ENCODE measurements at places on chromosomes 6 and 20.

- no peak for DNase-seq
Measured at GRCh38 chr6:168060521-168060931, 18.5 kb downstream of the FRMD1 start.

GRCh38 chr6:152863618-152864326 lies 113.2 kb downstream of the VIP start:
- peak; percentile 43 for DNase-seq

- no peak for DNase-seq
Measured at GRCh38 chr6:494394-494793, 102.8 kb downstream of the IRF4 start.

DNA sequence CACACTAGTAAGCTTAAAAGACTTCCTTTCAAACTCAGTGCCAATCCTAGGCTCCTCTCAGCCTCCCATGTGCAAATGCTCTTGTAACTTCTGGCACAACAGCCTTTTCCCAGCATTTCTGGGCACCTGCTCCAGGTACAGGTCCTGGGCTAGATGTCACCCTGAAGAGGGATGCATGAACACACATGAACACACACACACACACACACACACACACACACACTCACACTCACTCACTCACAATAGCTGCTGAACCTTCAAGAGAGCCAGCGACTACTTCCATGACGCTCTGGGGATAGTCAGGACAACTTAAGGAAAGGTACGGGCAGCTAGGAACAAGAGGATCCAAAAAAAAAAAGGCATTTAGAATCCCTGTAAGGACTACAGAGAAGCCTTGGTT lies 122.8 kb downstream of the INSM1 start:
- no peak for DNase-seq

GRCh38 chr20:63473555-63474449 lies 1.3 kb upstream of the KCNQ2 start:
- DNase-seq: no peak

DNA sequence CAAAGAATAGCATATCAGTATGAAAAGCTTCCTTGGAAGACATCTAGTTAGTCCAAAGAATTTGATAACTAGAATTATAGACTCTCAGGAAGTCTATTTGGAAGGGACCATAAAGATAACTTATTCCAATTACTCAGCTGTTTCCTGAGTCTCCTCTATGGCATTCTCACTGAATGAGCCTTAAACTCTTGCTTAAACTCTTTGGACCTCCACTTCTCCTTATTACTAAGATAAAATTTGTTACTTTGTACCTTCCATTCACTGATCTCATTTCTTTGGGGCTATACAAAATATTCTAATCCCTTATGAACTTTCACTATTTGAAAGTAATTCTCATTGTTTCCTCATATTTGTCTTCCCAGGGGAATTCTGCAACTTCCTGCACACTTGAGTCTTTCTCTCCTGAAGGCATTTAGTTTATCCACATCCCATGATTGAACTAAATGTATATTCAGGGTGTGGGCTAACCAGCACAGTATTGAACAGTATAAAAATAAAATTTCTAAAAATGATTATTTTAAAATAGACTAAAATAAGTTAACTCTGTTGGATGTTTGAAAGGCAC lies 67.1 kb upstream of the NOTCH4 start:
- no peak for DNase-seq

DNA sequence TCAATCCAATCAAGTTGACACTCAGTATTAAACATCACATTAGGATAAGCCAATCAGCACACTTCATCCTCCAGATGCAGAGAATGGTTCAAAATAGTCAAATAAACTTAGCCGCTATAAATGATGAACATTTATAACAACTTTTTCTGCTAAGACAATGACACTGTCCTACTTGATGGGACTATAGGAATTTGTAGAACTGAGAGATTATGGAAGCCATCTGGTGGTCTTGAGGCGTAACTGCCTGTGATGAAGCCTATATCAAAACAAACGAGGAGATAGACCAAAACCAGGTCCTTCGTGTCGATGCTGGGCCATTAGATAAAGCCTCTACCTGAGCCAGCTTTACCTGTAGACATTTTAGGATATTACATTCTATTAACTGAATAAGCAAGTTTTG lies 631.1 kb downstream of the COL12A1 start:
- no peak for DNase-seq

- no peak for DNase-seq
Measured at GRCh38 chr20:51208162-51208561, 185.3 kb upstream of the KCNG1 start.

- no peak for DNase-seq
Measured at GRCh38 chr6:14792118-14792955, 453.5 kb upstream of the JARID2 start.

DNA sequence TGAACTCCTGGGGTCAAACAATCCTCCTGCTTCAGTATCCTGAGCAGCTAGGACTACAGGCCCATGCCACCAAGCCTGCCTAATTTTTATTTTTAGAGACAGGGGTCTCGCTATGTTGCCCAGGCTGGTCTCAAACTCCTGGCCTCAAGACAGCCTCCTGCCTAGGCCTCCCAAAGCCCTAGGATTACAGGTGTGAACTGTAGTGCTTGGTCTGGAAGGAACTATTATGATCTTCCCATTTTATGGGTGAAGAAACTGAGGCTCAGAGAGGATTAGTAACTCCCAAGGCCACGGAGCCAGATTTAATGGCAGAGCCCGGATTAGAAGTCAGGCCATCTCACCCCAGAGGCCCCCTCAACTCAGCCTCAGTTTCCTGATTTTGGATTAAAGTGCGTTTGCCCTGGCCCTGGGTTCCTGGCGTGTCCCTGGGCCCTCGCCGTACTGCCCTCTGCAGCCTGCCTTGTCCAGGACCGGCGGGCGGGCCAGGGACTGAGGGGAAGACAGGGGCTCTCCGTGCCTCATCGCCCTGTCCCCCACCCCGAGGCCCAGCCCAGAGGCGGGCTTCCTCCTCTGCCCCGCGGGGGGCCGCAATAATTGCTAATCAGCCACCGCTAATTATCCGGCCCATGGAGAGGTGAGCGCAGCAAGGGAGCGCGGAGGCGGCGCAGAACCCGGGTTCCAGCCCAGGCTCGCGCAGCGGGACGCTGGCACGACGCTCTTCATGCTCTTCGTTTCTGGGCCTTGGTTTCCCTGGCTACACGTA lies 34.9 kb downstream of the CD40 start:
- DNase-seq: no peak

GRCh38 chr20:34968042-34968775 lies 12.5 kb downstream of the MYH7B start:
- DNase-seq: no peak

GRCh38 chr6:43489277-43490072 lies 12.1 kb downstream of the TJAP1 start:
- no peak for DNase-seq

- no peak for DNase-seq
Measured at GRCh38 chr20:53699906-53700305, 106.3 kb upstream of the ZNF217 start.

DNA sequence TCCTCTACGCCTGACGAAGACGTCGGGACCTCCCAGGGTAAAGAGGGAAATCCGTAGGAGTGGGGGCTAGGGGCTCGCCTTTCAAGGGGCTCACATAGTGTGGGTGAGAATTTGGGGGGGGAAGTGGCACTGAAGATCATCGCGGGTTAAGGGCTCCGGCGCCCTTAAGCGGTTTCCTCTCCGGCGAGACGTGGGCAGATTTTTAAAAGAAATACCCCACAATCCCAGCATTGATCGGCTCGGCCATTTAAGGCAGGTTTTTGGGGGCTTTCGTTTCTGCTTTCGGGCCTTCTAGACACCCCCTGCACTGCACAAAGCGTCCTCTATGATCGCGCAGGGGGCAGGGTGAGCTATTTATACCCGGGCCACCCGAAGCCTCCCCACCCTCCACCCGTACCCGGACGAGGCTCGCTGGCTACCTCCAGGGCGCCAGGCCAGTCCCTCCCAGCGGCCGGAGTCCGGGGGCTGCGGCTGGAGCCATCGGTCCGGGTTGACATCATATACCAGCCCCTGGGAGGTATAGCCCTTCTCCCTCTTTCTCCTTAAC lies 1.2 kb downstream of the NKX2-2 start:
- no peak for DNase-seq

GRCh38 chr6:139165324-139165723 lies 30.4 kb downstream of the HECA start:
- DNase-seq: no peak

DNA sequence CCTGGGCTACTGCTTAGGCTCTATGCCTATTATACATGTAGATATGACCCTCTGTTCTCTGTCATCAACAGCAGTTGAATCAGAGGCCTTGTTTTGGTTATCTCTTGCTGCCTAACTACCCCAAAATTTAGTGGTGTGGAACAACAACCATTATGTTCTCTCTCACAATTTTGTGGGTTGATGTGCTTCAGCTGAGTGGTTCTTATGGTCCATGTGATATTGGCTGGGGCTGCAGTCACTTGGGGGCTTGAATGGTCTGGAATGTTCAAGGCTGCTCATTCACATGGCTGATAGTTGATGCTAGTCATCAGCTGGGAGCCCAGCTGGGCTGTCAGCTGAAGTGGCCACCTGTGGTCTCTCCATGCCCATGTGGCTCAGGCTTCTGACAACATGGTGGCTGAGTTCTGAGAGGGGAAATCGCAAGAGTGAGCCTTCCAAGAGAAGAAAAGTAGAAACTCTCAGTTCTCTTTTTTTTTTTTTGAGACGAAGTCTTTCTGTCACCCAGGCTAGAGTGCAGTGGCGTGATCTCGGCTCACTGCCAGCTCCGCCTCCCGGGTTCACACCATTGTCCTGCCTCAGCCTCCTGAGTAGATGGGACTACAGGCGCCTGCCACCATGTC lies 47.8 kb downstream of the SHLD1 start:
- DNase-seq: no peak

GRCh38 chr6:32370505-32370904 lies 1.2 kb downstream of the TSBP1 start:
- no peak for DNase-seq

DNA sequence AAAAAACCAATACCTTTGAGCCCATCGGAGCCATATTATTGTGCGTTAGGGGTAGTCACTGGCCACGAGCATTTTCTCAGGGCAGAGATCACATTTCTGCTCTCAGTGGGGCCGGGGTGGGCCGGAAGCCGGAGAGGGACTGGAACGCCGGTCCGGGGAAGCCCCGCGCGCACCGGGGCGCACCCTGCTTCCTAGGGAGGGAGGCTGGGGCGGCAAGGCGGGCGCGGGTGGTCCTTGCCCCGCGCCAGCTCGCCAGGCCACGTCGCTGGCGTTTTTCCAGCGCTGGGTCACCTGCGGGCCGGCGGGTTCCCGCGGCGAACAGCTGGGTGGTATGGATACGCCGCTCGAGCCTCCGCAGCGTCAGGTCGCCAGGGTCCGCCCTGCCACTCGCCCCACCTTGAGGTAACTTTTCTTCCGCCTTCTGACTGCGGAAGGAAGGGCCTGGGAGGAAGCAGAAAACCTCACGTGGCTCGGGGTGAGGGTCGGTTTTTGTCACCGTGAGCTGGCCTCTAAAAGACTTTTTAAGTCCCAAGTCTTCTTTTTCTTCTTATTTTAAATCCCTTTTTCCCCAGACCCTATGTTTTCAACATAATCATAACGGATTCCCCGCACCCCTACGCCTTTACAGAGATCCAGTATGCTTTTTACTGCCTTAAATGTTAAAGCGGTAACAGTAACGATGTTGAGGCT lies 2.7 kb upstream of the EEF1A1 start:
- peak; percentile 53 for DNase-seq

DNA sequence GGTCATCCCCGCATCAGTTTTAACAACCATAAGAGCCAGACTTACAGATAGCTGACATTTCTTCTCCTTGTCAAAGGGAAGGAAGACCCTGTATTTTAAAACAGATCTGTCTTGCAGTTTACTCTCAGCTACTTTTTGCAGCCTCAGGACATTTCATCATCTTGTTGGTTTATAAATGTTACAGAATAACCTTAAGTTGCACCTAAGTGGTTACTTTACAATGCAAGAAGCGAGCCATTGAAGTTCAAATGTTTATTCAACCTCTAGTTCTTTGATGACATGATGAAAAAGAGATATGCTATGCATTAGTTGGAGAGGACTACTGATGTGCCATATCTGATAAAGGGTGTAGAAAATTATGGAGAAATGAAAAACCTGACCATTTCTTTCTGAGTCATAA lies 187.9 kb upstream of the COL21A1 start:
- DNase-seq: no peak

- DNase-seq: no peak
Measured at GRCh38 chr20:41895241-41896032, 277.3 kb upstream of the CHD6 start.

DNA sequence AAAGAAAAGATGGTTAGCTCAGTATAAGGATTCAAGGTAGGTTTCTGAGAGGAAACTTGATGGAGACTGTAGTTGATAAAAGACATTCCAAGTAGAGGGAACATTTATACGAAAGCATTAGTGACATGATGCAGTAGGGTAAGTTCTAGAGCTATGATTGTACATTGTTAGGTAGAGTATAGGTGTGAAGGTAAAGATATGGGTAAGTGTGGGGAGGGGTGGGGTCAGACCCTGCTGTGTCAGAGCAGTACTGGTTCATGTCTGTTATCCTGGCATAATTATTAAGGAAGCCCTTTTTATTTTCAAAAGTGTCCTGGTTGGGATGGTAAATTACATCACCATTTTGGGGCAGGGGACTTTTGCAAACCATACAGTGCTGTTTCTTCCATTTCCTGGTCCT lies 635.8 kb downstream of the COL12A1 start:
- no peak for DNase-seq

GRCh38 chr6:149293244-149293643 lies 24.3 kb upstream of the TAB2 start:
- no peak for DNase-seq

GRCh38 chr20:22768266-22769178 lies 184.2 kb upstream of the FOXA2 start:
- DNase-seq: no peak

DNA sequence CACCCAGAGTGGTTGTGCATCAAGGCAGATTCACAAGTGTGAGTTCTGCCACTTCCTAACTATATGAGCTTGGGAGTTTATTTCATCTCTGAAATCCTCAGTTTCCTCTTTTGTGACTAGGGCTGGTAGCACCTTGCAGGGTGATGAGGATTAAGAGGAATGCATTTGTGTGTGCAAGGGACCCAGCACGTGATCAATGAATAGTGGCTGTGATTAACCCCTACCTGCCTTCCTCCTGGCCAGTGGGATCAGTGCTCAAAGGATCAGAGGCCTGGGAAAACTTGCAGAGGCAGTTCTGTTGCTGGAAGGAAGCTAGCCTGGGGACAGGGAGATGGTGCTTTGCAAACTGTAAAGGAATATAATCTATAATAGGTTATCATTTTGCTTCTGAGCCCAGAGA lies 7.3 kb downstream of the SDC4 start:
- DNase-seq: no peak

GRCh38 chr20:34709831-34710567 lies 5.9 kb downstream of the TP53INP2 start:
- DNase-seq: peak; percentile 24

GRCh38 chr6:133242637-133243585 lies 1.8 kb downstream of the EYA4 start:
- no peak for DNase-seq

- DNase-seq: no peak
Measured at GRCh38 chr6:25192590-25193459, 86.3 kb upstream of the CARMIL1 start.
